NCI-H2107 (cell line): ENCODE measurements at places on chromosomes 4 and X.
A peak's percentile ranks its signal among the peaks of the same experiment; 100 is the strongest.

DNA sequence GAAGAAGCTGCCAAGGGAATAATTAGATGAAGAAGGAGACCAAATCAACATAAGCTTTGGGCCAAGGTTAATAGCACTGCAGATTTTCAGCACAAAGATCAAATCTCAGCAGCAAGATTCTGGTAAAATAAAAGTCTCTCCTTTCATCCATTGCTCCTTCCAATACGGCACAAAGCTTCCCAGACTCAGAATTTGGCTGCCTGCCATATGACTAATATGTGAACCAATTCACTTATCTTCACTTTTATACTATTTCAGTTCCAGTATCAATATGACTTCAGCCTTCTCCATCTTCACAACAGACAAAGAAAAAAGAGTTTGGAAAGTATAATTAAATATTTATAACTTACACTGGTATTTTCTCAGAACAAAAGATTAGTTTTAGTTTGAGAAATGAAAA, 978.3 kb upstream of the GRID2 start:
- DNase-seq = no peak

DNA sequence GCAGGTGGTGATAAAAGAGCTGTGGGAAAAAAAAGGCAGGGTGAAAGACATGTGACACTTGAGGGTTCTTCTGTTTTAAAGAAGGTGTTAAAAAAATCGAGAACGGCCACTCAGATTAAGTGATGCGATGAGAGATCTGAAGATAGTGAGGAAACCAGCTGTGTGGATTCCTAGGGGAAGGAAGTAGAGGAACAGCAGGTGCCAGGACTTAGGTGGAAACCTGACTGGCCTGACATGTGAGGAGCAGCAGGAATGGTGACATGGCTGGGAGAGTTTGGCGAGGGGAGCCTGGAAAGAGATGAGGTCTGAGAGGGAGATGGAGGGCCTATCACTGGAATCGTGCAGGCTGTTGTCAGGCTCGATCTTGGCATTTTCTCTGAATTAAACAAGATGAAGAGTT, 55.5 kb downstream of the BMPR1B start:
- DNase-seq = no peak

DNA sequence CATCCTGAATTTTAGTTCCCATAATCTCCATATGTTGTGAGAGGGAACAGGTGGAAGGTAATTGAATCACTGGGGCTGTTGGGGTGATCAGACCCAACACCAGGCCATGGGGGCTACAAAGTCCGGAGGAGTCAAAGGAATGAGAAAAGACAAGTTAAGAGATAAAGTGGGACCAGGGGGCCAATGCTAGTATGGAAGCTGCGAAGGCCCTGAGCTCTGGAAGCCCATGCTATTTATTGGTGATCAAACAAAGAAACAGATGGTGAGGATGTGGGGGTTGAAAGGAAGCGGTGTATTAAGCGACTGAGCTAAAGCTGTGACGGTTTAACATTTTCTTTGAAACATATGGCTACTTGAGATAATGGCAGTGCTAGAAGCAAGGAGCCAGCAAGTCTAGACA, 132.8 kb downstream of the PDGFC start:
- DNase-seq = no peak

- DNase-seq = no peak
Measured at GRCh38 chr4:16727218-16727617, 171.2 kb downstream of the LDB2 start.

GRCh38 chr4:8591626-8592365, 769 bp upstream of the CPZ start:
- DNase-seq = no peak

- DNase-seq = peak; percentile 12
Measured at GRCh38 chrX:93673056-93673868, at the start of gene NAP1L3. Gene NAP1L3, minus strand, starts transcription at chrX:93673578. Its CDS starts 274 bp downstream, at chrX:93673304.

GRCh38 chr4:173226401-173226888, 57.8 kb downstream of the GALNT7 start:
- DNase-seq = no peak

DNA sequence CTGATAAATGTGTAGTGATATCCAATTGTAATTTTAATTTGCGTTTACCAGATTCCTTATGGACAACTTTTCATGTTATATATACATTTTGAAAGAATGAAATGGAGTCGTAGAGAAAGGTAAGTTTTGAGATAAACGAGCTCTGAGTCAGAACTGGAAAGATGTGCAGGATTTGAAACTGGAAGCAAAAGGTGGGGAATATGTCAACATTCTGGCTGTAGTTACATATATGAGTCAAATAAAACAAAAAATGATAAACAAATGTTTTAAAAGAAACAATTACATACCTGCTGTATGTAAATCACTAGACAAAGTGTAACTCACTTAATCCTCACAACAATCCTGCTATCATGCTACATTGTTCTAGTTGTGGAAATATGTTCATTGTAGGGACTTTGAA, 84.0 kb downstream of the LPAR4 start:
- no peak for DNase-seq

- no peak for DNase-seq
Measured at GRCh38 chrX:11472879-11473278, 179.7 kb downstream of the AMELX start.

- DNase-seq = no peak
Measured at GRCh38 chrX:129771266-129771995, 8.3 kb upstream of the SASH3 start.

DNA sequence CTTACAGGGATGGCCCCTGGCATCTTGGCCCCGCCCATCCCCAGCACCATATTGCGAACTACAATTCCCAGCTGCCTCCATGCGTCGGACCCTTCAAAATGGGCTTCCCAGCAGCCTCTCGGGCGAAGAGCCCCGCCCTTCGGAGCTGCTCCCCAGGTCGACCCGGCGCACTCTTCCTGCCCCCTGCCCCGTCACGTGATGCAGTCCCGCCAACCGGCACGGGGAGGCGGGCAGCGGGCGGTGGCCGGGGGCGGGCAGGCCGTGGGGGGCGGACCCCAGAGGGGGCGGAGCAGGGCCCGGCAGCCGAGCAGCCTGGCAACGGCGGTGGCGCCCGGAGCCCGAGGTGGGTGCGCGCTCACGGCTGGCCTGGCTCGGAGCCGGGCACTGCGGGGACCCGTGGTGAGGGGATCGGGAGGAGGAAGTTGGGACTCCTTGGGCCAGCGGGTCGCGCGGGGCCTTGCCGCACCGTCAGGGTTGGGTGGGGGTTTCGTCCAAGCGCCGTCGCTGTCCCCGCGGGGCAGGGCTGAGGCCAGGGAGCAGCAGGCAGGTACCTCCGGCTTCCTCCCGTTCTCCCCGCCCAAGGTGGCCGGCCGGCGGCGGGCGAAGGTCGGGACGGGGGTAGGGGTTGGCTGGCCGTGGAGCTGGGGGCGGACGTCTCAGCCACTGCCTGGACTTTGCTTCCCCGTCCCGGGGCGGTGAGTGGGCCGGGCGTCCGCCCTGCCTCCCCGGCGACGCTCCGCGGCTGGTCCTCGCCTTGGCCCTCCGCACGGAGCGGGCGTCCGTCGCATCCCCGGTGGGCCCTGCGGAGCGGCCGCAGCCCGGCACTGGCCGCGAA, at the start of gene MTM1:
Gene MTM1, plus strand, starts transcription at position 302 of the 835 bp plus-strand sequence. CDS start 23,994 bp downstream, outside the sequence.
- peak; percentile 88 for DNase-seq

GRCh38 chrX:130395341-130395740, 6.4 kb upstream of the RBMX2 start:
- DNase-seq = no peak

DNA sequence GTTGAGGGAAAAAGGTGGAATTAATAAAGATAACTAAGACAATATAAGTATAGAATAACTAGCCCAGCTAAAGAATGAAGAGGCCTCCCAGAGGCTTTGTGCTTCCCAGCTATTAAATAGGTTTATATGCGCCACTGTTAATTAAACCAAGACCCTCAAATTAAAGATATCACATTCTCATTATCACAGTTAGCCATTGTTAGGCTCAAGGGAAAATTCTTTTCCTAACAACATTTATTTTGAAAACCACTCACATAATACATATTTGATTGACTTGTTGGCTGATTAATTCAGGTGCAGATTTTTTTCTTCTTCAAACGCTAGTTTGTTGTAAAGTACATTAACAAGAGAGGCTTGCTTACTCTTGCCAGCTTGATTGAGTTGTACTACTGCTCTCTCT, 216.8 kb upstream of the TRAM1L1 start:
- no peak for DNase-seq

DNA sequence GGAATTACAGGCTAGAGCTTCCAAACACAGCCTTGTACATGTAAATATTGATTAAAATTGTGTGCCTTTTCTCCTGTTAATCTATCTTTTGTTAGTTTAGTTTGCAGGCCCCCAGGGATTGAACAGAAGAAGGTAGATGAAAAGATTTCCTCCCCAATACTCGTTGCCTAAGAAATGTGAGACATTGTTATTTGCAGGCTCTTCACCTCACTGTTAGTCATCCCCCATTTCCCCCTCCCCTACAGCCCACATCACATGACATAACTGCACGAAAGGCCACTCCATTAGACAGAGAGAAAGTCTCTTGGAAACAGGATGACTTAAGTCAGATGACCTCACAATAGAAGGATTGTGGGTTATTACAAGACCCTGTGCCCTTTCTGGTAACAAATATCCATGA, 13.3 kb upstream of the MID1 start:
- DNase-seq = peak; percentile 54

GRCh38 chr4:336099-336892, 1.3 kb upstream of the ZNF141 start:
- DNase-seq = no peak
